ENCODE measurements at places on chromosomes 1 and 21.

DNA sequence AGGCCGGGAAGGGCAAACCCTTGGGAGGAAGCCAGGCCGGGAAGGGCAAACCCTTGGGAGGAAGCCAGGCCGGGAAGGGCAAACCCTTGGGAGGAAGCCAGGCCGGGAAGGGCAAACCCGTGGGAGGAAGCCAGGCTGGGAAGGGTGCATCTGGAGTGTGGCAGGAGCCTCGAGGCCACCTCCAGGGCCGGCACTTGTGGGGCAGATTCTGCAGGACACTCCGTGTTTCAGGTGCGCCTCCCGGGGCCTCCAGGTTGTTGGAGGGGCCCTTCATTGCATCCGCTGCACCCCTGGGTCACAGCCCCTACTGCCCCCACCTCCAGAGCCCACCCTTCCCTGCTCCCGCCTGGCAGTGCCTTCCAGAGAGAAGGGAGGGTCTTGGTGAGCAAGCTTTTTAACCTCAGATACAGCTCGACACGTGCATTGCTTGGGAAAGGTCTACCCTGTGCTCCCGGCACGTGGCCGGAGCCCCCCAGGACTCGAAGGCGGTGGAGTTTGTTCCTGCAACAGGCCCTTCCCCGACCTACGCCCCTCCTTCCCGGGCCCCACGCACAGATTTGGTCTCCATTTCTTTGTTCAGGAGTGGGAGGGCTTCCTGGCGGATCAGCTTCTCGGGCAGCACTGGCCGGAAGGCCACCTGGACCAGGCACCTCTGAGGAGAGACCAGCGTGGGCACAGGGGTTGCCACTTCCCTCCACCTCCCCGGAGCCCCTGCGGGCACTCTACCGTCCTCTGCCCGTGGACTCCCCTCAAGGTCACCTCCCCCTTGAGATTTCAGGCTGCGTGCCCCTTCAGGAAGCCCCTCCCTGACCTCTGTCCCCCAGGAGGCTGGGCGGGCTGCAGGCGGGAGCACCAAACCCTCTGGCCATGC is 9.4 kb upstream of the TMEM52 start:
- H3K36me3 ChIP-seq, result no peaks in the 10 kb centered on the region
- no peak overlapping the region for H3K27ac ChIP-seq
- no peaks in the 10 kb centered on the region for H3K4me1 ChIP-seq
- H3K27me3 ChIP-seq, result no peaks in the 10 kb centered on the region

DNA sequence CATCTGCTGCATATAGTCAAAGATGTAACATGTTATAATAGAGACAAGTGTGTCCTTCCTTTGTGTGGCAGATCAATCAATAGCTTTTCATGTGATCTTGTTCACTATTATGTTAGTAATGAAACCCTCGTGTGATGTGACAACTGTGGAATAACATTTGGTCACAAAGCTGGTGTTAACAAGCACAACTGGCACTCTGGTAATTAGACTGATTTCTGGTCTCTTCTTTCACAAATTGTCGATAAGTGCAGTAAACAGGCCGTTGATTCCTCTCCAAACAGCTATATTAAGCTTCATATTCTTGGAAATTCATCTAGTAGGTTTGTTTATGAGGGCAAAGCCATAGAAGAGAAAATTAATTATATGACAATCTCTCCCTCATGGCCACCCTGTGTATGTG is 616.7 kb upstream of the PTBP2 start:
- H3K4me1 ChIP-seq, result no peaks in the 10 kb centered on the region
- H3K36me3 ChIP-seq, result no peaks in the 10 kb centered on the region
- DNase-seq, result no peak
- no peak overlapping the region for H3K27ac ChIP-seq
- no peaks in the 10 kb centered on the region for H3K27me3 ChIP-seq

DNA sequence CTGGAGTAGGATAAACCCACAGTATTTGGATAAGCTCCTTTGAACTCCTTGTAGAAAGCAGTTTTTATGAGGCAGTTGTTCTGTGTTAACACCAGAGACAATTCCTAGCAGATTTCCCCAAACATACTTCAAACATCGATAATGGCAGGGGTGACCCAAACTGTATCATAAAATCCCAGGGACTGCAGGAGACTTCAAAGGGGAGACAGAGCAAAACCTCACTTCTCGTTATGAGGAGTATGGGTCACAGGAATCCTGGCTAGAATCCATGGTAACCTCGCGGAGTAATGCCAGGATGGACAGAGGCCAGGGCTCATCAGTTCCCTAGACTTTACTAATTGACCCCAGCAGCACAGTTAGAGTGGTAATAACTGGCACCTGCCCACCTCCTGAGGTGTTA is 148.0 kb downstream of the DHRS3 start:
- H3K4me3 ChIP-seq, result no peak overlapping the region
- H3K36me3 ChIP-seq, result peaks cover 32% of the 10 kb centered on the region
- no peak for DNase-seq

- H3K27me3 ChIP-seq, result no peaks in the 10 kb centered on the region
- no peak for DNase-seq
- no peak overlapping the region for H3K27ac ChIP-seq
- H3K4me1 ChIP-seq, result peaks cover 3% of the 10 kb centered on the region
- peaks cover 10% of the 10 kb centered on the region for H3K36me3 ChIP-seq
These were observed 19.3 kb upstream of the IL22RA1 start for GRCh38 chr1:24162201-24162600.

DNA sequence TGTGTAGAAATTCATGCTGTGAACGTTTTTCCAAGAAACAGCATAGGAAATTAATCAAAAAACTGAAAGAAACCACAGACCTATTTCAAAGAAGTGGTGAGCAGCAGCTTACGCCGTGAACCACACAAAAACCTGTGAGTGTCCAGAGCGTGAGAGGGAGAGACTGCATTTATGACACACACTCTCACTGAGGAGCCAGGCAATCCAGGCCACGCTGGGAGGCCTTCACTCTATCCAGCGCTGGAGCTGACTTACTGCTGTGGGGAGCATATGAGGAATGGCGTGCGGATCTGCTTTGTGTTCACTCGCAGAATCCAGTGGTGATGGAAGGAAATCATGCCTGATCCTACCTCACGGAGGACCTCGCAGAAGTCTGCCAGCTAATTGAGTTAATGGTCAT is 12.7 kb downstream of the ADAMTS1 start:
- peaks cover 4% of the 10 kb centered on the region for H3K27me3 ChIP-seq
- DNase-seq, result no peak
- H3K4me1 ChIP-seq, result peaks cover 32% of the 10 kb centered on the region
- peak overlapping the region; percentile 3 for H3K4me3 ChIP-seq

GRCh38 chr1:201251851-201252430 is 31.4 kb upstream of the PKP1 start:
- H3K27me3 ChIP-seq, result no peaks in the 10 kb centered on the region
- DNase-seq, result peak; percentile 12
- no peak overlapping the region for H3K4me3 ChIP-seq

GRCh38 chr1:160022330-160023310 is 9.2 kb downstream of the PIGM start:
- DNase-seq, result no peak
- H3K27ac ChIP-seq, result no peak overlapping the region
- peaks cover 4% of the 10 kb centered on the region for H3K36me3 ChIP-seq
- peaks cover 27% of the 10 kb centered on the region for H3K4me1 ChIP-seq
- peaks cover 4% of the 10 kb centered on the region for H3K27me3 ChIP-seq

DNA sequence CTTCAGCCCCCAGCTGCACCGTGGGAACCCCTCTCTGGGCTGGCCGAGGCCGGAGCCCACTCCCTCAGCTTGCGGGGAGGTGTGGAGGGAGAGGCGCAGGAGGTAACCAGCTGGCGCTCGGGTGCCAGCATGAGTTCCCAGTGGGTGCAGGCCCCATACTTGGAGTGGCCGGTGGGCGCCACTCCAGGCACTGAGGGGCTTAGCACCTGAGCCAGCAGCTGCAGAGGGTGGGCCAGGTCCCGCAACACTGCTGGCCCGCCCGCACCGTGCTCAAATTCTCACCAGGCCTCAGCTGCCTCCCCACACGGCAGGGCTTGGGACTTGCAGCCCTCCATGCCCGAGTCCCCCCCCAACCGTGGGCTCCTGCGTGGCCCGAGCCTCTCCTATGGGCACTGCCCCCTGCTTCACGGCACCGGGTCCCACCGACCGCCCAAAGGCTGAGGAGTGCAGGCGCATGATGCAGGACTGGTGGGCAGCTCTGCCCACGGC is 47.2 kb downstream of the LRRC53 start:
- peaks cover under 1% of the 10 kb centered on the region for H3K27me3 ChIP-seq
- no peak for DNase-seq
- H3K36me3 ChIP-seq, result no peaks in the 10 kb centered on the region
- H3K4me1 ChIP-seq, result peaks cover 2% of the 10 kb centered on the region

DNA sequence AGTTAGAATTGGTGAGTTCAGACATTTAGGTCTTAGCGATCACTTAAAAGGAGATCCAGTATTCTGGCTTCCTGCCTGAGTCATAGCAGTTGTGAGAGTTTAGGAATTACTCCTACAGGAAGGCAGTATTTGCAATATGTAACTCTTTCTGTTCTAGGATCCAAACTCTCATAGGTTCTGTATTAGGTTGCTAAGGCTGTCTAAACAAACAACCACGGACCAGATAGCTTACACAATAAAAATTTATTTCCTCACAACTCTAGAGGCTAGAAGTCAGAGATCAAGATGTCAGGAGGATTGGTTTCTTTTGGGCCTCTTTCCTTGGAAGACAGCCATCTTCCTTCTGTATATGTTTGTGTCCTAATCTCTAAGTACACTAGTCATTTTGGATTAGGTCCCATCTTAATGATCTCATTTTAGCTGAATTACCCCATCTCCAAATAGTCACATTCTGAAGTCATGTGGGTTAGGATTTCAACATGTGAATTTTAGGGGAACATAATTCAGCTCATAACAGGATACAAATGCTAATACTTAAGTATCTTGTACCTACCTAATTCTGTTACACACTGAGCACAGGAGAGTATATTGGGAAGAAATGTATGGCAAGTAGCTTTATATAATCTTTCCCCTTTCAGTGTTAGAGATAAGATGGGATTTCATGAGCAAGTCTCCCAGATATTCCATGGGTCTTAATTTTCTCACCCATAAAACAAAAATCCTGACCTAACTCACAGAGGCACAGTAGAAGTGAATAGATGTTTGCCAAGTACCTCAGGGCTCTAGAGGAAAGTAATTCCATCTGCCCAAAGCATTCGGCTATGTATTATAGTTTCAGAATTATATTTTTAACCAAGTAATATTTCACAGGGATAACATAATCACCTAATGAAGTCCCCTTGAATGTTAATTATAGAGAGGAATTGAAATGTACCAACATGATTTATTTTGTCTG is 144.4 kb downstream of the PTBP2 start:
- H3K4me1 ChIP-seq, result no peaks in the 10 kb centered on the region
- no peaks in the 10 kb centered on the region for H3K27me3 ChIP-seq
- no peaks in the 10 kb centered on the region for H3K36me3 ChIP-seq
- H3K4me3 ChIP-seq, result no peak overlapping the region
- H3K27ac ChIP-seq, result no peak overlapping the region

- no peaks in the 10 kb centered on the region for H3K27me3 ChIP-seq
- no peak for DNase-seq
- no peak overlapping the region for H3K27ac ChIP-seq
- no peaks in the 10 kb centered on the region for H3K36me3 ChIP-seq
- H3K4me1 ChIP-seq, result no peaks in the 10 kb centered on the region
- no peak overlapping the region for H3K4me3 ChIP-seq
These were observed 12.3 kb downstream of the RAVER2 start for GRCh38 chr1:64757213-64757612.

DNA sequence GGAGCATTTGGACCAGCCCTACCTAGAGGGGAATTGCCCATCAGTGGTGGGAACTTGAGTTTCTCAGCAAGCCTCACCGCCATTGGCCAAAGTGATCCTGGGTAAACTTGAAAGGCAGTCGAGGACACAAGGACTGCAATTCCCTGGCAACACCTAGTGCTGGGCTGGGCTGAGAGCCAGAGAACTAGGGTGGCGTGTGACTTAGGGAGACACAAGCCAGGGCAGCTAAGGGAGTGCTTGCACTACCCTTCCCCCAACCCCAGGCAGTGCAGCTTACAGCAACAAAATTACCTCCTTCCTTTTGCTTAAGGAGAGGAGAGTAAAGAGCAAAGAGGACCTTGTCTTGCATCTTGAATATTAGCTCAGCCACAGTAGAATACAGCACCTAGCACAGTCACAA is 176.9 kb upstream of the PRMT6 start:
- DNase-seq, result no peak
- no peak overlapping the region for H3K27ac ChIP-seq
- H3K36me3 ChIP-seq, result no peaks in the 10 kb centered on the region
- no peak overlapping the region for H3K4me3 ChIP-seq
- H3K4me1 ChIP-seq, result no peaks in the 10 kb centered on the region
- no peaks in the 10 kb centered on the region for H3K27me3 ChIP-seq

- no peaks in the 10 kb centered on the region for H3K4me1 ChIP-seq
- H3K27me3 ChIP-seq, result no peaks in the 10 kb centered on the region
- no peak overlapping the region for H3K27ac ChIP-seq
- H3K4me3 ChIP-seq, result no peak overlapping the region
- H3K36me3 ChIP-seq, result no peaks in the 10 kb centered on the region
- no peak for DNase-seq
These were observed 71.4 kb downstream of the SLC44A5 start for GRCh38 chr1:75539230-75540116.

- no peak overlapping the region for H3K27ac ChIP-seq
- no peak for DNase-seq
- H3K4me3 ChIP-seq, result no peak overlapping the region
- H3K4me1 ChIP-seq, result no peaks in the 10 kb centered on the region
These were observed 70.3 kb downstream of the PTPRU start for GRCh38 chr1:29306471-29307140.

DNA sequence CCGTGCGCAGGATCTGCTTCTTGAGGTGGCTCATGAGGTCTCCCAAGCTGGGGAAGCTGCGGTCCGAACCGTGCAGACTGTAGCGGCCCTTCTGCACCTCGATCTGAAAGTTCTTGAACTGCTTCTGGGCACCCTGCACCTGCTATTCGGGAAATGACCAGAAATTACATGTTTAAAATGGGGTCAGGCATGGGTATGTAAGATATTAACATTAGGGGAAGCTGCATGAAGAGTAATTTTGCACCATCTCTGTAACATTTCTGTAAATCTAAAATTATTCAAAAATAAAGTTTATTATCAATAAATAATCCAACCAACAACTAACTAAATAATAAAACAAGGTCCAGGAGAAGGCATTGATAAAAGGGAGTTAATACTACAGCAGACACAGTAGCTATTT is 110.7 kb downstream of the RAVER2 start:
- H3K4me3 ChIP-seq, result no peak overlapping the region
- peaks cover 4% of the 10 kb centered on the region for H3K4me1 ChIP-seq
- no peaks in the 10 kb centered on the region for H3K27me3 ChIP-seq
- H3K36me3 ChIP-seq, result peaks cover 74% of the 10 kb centered on the region
- no peak overlapping the region for H3K27ac ChIP-seq

GRCh38 chr1:108559215-108560186 is at the start of gene EEIG2:
Gene EEIG2 (plus strand): TSS chr1:108560100. CDS start chr1:108560429, 329 bp downstream.
- peaks cover 12% of the 10 kb centered on the region for H3K27me3 ChIP-seq
- H3K27ac ChIP-seq, result peak within 1 kb of the TSS; percentile 86
- peaks cover 3% of the 10 kb centered on the region for H3K36me3 ChIP-seq
- peak; percentile 93 for DNase-seq
- H3K4me1 ChIP-seq, result peaks cover 34% of the 10 kb centered on the region
- peak within 1 kb of the TSS; percentile 95 for H3K4me3 ChIP-seq

- no peak for DNase-seq
- H3K27me3 ChIP-seq, result peaks cover 4% of the 10 kb centered on the region
- peaks cover 20% of the 10 kb centered on the region for H3K4me1 ChIP-seq
- no peak overlapping the region for H3K27ac ChIP-seq
- H3K36me3 ChIP-seq, result no peaks in the 10 kb centered on the region
These were observed 67.6 kb upstream of the PPP2R5A start for GRCh38 chr1:212217633-212218032.
